HFFc6 (cell line): ENCODE measurements at places on chromosomes 4 and X.
A peak's percentile ranks its signal among the peaks of the same experiment; 100 is the strongest.

DNA sequence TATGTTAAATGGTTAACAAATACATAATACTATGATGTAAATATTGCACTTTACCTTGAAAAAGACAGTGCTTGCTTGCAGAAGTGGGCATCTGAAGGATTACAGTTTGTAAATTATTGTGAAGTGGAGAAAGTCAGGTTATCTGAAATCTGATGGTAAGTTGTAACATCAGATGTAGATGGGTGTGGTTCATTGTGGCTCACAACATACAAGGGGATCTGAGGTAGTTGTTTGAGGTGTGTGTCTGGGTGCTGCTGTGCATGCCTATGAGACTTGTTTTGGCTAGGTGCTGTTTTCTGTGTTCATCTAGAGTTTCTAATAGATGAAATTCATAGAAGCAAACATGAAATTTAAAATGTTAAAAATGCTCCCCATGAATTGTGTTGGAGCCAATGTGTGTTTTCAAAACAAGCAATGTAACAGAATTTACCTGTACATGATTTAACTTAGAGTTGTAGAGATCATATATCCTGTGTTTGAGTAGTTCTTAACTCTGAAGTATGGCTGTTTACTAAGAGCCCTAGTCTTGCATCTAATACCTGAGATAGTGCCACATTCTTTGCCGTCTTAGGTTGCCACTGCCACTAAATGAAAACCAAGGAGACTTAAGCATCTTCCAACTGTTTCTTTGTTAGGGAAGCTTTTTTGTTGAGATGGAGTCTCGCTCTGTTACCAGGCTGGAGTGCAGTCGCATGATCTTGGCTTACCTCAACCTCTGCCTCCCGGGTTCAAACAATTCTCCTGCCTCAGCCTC lies 11.9 kb upstream of the NDUFC1 start:
- no peak for DNase-seq

DNA sequence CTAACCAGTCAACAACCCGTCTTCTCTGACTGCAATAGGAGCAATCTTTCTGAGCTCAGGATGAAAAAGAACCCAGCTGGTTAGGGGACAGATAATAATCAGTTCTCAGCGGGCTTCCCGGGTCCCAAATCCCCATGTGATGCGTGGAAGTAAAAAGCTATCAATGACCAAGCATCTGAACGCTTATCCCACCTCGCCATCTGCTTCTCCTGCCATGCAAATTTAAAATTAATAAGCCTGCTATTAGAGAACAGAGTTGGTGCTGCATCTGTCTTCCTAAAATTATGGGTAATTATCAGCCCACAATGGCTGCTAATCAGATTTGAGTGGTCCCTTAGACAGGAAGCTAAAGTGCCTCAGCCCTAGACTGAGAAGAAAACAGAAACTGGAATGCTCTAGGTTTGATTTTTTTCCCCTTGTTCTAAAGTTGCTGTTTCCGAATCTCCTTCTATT lies 37.5 kb downstream of the AFAP1 start:
- DNase-seq = no peak

- no peak for DNase-seq
Measured at GRCh38 chr4:1772853-1773538, 20.1 kb upstream of the FGFR3 start.

GRCh38 chr4:959338-960139 lies 13.8 kb downstream of the DGKQ start:
- no peak for DNase-seq

- DNase-seq = no peak
Measured at GRCh38 chr4:83767067-83767466, 231.2 kb downstream of the GPAT3 start.

DNA sequence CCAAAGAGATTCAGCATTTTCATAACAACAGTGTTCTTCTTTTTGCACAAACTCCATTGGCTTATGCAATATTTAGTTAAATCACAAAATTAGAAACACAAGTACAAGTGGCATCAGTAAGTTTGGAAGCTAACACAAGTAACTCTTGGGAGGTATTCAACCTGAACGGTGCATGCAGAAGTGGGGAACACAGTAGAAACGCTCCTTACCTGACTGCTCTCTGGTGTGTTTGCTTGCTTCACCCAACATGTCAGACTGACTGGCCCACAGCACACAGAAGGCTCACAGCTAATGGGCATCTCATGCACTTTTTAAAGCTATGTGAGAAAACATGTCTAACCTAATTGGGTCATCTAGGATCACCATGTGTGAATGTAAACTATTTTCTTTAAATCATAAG lies 133.6 kb downstream of the MAGEB17 start:
- no peak for DNase-seq

- peak; percentile 67 for DNase-seq
Measured at GRCh38 chrX:77450996-77451395, 3.8 kb downstream of the FGF16 start.
